Stimulated activated CD8-positive, alpha-beta memory T cell treated with anti-CD3 and anti-CD28 coated beads, Interleukin-12 subunit alpha, Interleukin-12 subunit beta, amount 100 ng/mL, for 4 hours (primary cell): ENCODE measurements at places on chromosomes 2 and 18.

DNA sequence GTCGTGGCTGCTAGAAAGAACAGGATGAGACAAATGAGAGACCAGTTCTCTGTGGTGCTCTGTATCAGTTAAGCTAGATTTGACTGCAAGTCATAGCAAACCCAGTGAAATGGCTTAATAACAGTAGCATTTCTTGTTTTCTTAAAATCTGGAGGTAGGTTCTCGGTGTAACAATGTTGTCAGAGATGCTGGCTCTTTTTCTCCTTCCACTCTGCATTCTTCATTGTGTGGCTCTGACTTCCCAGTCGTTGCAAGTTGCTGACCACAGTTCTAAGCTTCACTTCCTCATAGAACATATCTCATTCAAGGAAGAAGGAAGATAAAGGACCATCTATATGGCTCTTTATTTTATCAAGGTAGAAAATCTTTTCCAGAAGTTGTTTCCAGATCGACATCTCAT lies 7.9 kb upstream of the CKAP2L start:
- DNase-seq = no peak

DNA sequence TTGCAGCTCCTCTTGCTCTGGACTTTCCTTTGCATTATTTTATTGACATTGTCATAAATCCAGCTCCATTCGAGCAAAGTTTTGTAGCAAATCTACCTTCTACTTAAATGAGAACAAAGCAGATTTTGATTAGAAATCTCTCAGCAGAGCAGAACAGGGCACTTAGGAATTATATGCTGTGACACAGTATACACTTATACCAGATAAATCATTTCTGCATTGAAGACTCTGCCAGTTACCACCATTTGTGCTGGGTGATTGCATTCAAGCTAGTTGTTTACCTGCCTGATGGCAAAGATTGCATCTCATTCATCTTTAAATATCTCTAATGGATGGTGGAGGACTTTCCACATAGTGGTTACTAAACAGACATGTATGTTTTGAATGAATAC lies 441.7 kb upstream of the HNMT start:
- no peak for DNase-seq

- no peak for DNase-seq
Observed at GRCh38 chr2:226135861-226136548, 663.6 kb downstream of the IRS1 start.

DNA sequence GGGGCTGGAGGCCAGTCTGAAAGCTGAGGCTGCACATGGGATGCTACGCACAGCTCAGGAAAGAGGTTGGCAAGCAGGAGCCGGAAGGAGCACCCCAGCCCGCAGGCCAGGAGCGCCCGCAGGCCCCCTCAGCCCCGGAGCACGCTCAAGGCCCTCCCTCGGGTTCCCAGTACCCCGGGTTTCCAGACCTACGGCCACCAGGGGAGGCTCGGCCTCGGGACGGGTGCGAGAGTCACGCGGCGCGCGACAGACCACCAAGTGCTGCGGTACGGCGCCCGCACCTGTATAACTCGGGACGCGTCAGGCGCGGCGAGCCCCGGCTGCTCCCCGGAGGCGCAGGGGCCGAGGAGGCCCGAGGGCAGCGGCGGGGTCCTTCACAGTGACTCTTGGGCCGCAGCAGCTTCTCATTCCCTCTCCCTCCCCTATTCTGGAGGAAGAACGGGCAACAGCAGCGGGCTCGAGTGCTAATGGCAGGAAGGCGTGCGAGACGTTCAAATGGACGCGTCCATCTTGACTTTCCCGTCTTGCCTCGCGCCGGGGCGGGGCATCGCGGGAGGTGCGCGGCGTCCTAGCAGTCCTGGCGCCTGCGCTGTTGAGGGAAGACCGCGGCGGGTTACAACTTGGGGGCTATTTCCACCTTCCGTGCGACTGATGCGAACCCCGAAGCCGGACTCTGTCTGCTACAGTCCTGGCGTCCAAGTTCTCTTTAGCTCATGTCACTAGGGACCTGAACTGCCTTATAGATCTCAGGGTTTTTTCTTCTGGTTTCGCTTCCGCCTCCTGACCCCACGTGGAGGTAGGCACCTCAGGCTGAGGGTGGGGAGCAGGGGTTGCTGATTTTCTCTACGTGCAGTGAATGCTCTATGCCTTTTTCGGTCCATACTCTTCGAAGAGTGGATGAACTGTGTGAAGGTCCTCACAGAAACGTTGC lies at the start of gene ANAPC1:
Gene ANAPC1 (minus strand): TSS at position 533 of the 931 bp plus-strand sequence. CDS start 3,368 bp downstream, outside the sequence.
- DNase-seq = peak; percentile 79

GRCh38 chr18:31718386-31718785 lies 34.0 kb upstream of the B4GALT6 start:
- no peak for DNase-seq

DNA sequence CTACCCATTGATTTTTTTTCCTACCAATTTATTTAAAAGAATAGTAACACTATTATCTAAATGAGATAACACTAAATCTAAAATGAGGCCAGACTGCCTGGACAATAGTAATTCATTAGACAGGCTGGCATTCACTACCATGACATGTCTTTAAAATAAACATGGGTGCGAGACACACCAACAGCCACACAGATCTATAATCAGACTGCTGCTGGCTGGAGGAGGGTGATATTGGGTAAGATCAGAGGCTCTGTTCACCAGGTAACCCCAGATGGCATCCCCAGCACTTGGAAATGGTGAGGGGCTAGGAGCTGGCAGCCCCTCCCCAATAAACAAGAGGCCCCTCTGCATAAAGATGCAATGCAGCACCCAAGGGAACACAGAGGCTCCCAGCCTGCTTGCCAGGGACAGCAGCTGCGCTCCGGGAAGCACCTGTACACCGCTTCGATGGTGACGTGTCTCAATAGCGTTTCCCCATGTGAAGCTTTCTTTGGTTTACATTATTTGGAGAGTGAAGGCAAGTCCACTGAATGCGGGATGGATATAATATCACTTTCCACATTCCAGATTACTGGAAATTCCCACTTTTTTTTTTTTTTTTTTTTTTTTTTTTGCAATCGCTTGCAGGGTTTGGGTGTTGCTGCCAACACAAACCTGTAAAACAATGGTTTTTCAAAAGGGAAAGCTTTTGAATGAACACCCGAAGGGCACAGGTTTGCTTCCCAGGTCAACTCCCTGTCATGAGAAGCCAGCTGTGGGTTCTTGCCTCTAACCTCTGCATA lies 159.0 kb downstream of the ZNF516 start:
- DNase-seq = no peak

DNA sequence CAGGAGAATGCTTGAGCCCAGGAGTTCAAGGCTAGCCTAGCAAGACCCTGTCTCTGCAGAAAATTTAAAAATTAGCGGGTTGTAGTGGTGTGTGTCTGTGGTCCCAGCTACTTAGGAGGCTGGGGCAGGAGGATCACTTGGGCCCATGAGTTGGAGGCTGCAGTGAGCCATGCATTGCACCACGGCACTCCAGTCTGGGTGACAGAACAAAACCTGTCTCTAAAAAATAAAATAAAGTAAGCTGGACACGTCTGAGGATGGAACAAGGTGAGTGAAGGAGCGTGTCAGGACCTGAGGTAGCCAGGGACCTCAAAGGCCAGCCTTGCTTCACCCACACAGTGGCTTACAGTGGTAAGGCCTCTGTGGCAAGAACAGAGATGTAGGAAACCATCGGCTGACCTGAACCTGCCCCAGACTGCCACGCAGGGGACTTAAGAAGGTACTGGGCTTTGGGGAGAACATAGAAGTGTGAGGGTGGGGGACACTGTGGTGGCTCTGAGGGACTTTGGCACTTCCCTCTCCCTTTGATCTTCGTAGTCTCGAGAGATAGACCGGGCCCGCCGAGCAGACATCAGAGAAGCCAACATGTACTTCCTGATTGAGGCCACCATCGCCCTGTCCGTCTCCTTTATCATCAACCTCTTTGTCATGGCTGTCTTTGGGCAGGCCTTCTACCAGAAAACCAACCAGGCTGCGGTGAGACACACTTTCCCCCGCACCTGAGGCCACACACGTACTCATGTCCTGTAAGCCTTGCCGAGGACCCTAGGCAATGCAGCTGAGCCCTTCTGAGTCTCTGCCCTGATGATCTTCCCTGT lies 7.5 kb downstream of the SLC11A1 start:
- DNase-seq = no peak

DNA sequence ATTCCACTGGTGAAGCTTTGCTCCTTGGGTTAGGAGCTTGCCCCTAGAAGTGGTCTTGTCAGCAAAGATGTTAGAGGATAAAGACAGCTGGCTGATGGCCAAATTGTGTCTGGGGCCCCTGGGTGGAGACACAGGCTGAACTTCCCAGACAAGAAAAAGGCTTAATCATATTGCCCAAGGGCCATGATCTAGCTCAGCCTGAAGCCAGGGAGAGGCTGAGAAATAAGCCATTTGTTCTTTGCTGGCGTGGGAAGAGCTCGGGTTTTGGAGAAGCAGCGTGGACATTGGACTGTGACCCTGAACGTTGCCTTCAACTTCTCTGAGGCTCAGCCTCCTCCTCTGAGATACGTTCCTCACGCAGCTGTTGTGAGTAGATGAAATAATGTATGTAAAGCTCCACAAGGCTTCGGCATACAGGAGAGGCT lies 153.0 kb downstream of the ZFP36L2 start:
- DNase-seq = no peak

DNA sequence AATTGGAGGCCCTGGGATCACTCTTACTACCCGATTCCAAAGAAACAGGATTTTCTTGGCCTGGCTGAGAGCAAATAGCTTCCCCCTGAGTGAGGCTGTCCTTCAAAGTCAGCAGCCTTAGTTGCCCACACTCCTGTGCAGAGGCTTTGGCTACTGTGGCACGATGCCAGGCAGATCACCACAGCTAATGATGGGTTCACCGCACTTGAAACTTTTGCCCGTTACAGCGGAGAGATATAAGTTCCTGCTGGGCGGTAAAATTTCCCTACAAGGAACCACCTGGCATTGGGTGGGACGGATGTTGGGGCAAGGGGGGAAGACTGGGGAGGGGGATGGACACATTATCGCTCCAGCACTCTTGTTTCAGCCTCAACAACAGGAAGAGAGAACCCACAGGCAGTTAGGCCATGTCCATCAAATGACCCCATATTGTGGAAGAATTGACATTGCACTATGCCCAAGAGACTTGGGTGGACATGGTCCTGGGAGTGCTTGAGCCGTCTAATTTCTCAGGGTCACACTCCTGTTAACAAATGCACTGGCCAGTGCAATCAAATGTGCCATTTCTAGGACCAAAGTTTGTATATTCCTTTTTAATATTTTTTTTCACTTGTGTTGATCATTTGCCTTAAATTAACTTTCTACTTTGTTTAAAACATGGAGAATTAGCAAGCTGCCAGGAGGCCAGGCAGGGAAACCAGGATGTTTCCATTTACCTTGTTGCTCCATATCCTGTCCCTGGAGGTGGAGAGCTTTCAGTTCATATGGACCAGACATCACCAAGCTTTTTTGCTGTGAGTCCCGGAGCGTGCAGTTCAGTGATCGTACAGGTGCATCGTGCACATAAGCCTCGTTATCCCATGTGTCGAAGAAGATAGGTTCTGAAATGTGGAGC lies 4.4 kb downstream of the IL1B start:
- no peak for DNase-seq

DNA sequence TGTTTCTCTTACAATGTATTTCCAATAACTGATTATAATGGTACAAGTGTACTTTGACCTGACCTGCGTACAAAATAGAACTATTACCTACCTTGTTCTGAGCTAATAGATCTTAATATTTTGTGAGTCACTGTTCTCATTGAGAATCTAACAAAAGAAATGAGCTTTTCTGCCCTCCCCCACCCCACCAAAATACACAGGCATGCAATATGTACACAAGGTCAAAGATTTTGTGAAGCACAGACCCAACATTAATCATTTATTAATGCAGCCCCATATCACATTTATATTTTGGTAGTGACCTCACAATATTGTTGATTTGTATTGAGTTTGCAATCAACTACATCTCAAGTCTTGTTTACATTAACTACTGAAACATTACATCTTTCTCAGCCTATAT lies 86.5 kb downstream of the CDH20 start:
- DNase-seq = no peak

GRCh38 chr2:29113891-29114321 lies 1.3 kb upstream of the CLIP4 start:
- no peak for DNase-seq
